Stimulated activated CD8-positive, alpha-beta memory T cell treated with anti-CD3 and anti-CD28 coated beads, Interleukin-7, amount 100 ng/mL, for 1 hour (primary cell): ENCODE measurements at places on chromosomes 1 and 21.
A peak's percentile ranks its signal among the peaks of the same experiment; 100 is the strongest.

GRCh38 chr1:105427543-105427942 lies 1628.9 kb upstream of the PRMT6 start:
- DNase-seq: no peak

- no peak for DNase-seq
These were observed 817 bp downstream of the EXTL1 start for GRCh38 chr1:26022404-26022779.

DNA sequence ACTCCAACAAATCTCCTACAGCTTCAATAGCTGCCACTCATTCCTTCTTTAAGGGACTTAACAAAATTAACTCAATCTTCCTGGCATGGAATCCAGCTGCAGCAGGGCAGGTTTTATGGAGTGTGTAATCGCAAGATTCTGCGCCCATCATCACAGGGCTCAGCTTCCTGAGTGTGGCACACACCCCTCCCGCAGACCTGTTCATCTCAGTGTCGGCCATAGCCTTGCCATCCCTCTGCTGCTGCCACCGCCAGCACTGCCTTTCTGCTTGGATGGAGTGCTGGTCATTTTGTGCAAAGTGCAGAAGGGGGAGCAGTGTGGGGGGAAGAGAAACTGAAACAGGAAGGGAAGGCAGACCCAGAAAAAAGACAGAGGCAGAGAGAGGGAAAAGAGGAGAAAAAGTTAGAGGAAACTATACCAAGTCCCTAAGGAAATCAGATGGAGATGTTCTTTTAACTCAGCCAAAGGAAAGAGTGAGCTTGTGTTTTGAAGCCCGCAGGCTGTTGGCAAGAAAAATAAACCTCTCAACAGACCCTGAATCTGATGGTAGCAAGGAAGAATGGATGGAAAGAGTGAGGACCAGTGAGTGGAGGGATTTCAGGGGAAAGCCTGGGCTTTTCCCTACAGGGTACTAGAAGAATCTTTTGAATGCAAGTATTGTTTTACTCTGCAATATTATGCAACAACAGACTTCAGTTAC lies 324.2 kb downstream of the SEC16B start:
- DNase-seq: no peak

GRCh38 chr1:200298242-200298641 lies 111.6 kb downstream of the ZNF281 start:
- no peak for DNase-seq

GRCh38 chr1:224245188-224245587 lies 62.1 kb downstream of the DEGS1 start:
- no peak for DNase-seq

- DNase-seq: no peak
These were observed 226.5 kb upstream of the CAMK1G start for GRCh38 chr1:209356976-209357377.

- no peak for DNase-seq
These were observed 156.2 kb downstream of the TPR start for GRCh38 chr1:186218654-186219352.

GRCh38 chr1:75124510-75124909 lies 9.7 kb upstream of the LHX8 start:
- no peak for DNase-seq

GRCh38 chr1:180862305-180862704 lies 50.4 kb upstream of the KIAA1614 start:
- DNase-seq: no peak

DNA sequence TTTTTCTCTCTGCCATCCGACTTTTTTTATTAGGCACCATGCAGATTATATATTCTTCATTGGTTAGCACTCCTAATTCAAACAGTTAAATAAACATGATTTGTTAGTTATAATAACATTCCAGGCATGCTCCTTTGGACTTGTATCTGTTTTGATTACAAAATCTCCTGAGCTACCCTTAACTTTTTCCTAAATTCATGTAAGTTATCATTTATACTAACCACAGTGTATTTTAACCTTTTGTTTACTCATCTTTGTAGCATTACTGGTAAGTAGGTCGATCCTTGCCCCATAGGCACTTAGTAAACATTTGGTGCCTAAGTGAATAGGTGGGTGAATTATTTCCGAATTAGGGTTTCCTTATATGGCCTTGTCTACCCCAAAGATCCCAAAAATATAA lies 43.8 kb downstream of the MIER1 start:
- DNase-seq: no peak

DNA sequence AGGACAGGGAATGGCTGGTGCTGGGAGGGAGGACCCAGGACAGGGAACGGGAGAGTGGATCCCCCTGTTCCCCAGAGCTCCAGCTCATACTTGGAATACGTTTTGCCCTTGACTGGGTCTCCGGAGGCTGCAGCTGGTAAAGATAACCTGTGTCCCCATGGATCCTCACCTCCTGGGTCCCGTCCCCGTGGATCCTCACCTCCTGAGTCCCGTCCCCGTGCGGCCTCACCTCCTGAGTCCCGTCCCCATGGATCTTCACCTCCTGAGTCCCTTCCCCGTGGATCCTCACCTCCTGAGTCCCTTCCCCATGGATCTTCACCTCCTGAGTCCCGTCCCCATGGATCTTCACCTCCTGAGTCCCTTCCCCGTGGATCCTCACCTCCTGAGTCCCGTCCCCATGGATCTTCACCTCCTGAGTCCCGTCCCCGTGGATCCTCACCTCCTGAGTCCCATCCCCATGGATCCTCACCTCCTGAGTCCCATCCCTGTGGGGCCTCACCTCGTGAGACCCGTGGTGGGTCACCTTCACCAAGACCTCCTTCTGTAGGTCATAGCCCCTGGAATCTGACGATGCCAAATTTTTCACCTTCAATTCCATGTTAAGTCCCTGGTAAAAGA lies 61.4 kb downstream of the SCCPDH start:
- no peak for DNase-seq

DNA sequence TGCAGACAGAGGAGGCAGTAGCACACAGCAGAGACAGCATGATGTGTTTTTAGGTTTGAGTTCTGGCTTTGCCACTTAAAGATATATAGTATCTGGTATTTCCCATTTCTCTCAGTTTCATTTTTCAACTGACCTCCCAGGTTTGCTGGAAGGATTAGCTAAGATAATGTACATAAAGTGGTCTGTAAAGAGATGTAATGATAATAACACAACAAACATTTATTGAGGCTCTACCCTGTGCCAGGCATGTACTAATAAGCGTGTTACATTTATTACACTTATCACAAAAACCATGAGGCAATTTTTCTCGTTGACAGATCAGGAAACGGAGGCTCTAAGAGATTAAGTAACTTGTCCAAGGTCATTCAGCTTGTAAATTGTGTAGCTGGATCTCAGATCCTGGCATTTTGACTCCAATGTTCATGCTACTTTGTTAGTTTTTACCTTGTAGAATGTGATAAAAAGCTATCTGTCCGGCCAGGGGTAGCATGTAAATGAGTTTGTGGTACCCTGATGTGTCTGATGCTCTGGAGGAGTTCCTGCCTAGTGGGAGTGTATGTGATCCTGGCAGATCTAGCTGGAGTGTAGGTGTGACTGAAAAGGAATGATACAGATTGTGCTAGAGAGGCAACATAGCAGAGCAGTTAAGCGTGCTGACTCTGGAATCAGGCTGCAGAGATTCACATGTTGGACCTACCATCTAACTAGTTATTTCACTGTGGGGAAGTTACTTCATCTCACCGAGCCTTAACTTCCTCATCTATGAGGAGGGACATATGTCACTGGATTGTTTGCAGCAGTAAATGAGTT lies 146.6 kb downstream of the VPS13D start:
- no peak for DNase-seq

- no peak for DNase-seq
These were observed 170.1 kb downstream of the CRB1 start for GRCh38 chr1:197438010-197438790.

DNA sequence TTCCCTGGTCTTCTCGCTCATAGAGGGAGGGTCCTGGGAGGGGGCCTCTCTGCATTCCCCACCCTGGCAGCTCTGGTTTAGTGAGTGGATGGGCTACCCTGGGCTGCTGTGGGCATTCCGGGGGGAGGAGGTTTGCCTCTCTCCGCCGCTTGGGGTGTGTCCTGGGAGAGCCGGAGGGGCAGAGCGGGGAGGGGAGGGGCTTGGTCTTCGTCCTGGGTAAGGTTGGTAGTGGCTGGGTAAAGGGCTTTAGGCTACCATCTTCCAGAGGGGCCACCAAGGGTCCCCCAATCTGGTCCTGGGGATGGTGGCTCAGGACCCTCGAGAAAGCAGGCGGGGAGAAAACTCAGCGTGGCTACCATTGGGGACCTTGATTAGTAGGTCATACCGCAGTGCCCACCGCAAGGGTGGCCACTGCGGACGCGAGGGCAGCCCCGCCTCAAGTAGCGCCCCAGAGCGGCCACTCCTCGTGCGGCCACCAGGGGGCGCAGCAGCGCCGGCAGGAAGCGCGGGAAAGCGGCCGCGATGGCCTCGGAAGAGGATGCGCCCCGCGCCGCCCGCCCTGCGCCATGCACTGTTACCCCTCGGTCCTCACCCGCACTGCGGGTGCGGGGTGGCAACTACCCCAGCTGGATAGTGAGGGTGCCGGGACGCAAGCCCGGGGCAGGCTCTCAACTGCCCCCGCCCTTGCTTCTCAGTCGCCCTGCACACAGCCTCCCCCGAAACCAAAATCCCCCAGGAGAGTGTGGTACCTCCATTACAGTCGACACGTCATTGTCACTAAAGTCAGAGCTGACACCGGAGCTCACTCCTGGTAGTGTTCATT lies 44.1 kb upstream of the SLC25A33 start:
- DNase-seq: peak; percentile 13

DNA sequence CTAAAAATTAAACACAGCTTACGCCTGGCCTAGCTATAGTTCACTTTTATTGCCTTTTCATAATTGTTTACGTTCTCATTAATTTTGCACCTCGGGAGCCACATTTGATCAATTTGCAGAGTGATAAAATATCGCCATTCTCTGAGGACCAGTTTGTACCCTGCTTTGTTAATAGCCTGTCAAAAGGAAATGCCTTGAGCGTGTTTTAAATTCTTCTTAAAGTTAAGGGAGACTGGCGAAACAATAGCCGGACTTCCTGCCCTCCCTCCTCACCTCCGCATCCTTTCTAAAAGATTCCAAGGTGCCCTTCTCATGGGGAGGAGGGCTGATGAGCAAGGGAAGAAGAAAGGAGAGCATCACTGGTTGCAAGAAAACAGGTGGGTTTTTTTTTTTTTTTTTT lies 271.6 kb downstream of the KCNJ6 start:
- DNase-seq: no peak

- no peak for DNase-seq
These were observed 36.4 kb downstream of the PRKCZ start for GRCh38 chr1:2086446-2087078.
